Left forelimb (tissue), 1 donor: ENCODE measurements at places on chromosomes 6 and 20.
A peak's percentile ranks its signal among the peaks of the same experiment; 100 is the strongest.

- DNase-seq, result no peak
Measured at GRCh38 chr6:70668499-70668812, 773 bp downstream of the SMAP1 start.

DNA sequence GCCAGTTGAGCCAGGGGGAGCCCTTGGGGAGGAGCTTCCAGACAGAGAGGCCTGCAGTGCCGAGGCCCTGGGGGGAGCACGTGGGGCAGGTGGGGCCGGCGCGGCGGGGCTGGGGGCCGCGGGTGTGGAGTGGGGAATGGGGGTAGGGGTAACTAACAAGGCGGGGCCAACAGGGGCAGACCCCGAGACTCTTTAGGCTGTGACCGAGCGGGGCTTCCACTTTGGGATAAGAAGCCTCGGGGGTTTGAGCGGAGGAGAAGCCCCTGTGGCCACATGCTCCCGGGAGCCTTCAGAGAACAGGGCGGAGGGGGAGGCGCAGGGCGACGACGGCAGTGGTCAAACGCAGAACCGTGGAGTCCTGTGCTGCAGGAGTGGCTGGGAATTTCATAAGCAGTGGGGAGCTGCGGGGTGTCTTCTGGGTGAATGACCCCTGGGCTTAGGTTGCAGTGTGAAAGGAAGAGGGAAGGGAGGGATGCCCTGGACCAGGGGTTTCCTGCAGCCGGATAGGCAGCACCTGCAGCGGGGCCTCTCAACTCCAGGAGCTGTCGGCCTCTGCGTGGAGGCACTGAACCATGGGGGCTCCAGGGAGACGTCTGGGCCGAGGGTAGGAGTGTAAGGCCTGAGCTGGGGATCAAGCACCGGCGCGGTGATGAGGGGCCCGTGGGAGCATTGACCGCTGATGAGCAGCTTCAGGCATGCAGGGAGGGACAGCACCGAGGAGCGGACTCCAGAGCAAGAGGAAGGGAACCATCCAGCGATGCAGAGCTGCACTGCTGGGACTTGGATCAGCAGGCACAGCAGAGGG lies 121.0 kb downstream of the SYNDIG1 start:
- DNase-seq, result no peak

GRCh38 chr6:11493974-11494373 lies 43.6 kb upstream of the TMEM170B start:
- no peak for DNase-seq

DNA sequence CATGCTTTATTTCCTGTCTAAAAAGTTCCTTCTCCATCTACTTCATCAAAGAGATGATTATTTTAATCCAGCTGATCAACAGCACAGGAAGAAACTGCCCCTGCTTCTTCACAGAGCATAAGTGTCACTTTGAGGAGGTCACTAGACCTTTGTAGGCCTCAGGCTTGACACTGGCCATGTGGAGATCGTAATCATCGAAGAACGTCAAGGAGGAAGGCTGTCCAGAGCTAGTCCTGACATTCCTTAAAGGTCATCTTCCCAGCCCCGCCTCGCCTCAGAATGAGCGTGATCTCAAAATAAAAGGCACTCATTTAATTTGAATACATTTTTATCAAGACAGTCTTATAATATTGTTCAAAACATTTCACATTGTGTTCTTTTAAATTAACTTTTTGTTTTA lies 445.7 kb upstream of the CDH4 start:
- no peak for DNase-seq

GRCh38 chr20:21322083-21322710 lies 19.1 kb downstream of the XRN2 start:
- DNase-seq, result no peak

GRCh38 chr6:8065519-8065911 lies 1.3 kb upstream of the BLOC1S5 start:
- no peak for DNase-seq

GRCh38 chr6:110552901-110553641 lies 76.7 kb upstream of the SLC22A16 start:
- DNase-seq, result no peak

DNA sequence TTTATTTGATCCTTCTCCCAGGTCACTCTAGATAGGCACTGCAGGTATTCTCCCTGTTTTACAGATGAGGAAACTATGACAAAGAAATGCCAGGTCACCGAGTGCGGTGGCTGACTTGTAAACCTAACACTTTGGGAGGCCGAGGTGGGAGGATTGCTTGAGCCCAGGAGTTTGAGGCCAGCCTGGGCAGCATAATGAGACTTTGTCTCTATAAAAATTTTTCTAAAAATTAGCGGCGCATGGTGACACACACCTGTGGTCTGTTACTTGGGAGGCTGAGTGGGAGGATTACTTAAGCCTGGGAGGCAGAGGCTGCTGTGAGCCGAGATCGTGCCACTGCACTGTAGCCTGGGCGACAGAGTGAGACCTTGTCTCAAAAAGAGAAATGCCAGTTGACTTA lies 5.1 kb downstream of the RALGAPB start:
- DNase-seq, result no peak

DNA sequence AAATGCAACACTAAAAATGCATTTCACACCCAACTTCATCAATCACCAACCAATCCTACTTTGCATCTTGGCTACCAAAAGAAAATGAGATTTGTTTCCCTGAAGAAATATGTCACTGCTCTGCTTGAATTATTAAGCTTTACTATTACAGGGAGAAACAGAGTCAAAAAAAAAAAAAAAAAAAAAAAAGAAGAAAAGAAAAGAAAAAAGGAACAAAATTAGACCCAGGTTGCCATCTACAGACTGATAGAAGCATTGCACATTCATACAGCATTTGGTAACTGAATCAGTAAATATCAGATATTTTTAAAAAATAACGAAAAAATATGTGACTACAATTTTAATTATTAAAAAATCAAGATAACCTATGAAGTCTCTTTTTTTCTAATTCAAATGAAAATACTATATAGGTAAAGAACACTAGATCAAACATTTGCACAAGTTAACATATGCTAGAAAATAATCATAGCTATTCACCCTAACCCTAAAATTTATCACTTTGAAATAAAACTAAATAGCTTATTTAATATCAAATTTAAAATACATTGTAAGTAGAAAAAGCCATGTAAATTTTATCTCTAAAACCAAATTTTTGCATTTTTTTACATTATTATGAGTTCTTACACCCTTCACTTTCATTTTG lies 83.3 kb downstream of the DCDC2 start:
- DNase-seq, result no peak

GRCh38 chr6:18425218-18425617 lies 38.1 kb downstream of the RNF144B start:
- DNase-seq, result no peak

- DNase-seq, result no peak
Measured at GRCh38 chr6:24891004-24891403, 44.8 kb downstream of the RIPOR2 start.

DNA sequence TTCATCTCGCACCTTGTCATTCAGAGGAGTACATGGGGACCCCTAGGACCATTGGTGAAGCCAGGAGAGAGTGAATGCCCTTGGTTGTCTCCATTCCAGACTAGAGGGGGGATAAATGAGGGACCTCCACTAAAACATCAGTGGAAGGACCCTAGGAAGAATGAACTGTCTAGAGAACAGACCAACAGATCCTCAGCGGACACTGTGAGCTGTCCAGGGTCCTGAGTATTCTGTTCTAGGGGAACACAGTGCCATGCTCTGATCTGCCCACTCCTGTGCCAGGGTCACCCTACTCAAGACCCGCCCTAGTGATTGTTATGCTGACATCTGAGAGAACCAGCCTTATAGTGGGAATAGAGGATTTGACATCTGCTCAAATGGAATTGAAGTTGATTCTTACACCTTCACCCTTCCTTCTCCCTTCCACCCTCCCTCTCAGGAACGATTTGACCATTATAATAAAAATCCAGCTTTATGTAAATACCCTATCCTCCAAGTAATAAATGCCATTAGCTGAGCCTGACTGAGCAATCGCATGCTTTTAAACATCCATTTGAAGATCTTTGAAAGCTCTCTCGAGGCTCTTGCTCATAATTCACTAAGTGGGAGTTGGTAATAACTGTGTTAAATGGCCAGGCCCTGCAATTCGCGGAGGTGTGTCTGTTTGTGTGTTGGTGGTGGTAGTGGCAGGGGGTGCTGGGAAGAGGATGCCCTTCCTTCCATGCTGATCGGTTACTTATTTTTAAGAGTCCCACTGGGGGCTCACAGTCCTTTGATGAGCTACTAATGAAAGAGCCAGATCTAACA lies 43.6 kb upstream of the SLC32A1 start:
- peak; percentile 54 for DNase-seq

DNA sequence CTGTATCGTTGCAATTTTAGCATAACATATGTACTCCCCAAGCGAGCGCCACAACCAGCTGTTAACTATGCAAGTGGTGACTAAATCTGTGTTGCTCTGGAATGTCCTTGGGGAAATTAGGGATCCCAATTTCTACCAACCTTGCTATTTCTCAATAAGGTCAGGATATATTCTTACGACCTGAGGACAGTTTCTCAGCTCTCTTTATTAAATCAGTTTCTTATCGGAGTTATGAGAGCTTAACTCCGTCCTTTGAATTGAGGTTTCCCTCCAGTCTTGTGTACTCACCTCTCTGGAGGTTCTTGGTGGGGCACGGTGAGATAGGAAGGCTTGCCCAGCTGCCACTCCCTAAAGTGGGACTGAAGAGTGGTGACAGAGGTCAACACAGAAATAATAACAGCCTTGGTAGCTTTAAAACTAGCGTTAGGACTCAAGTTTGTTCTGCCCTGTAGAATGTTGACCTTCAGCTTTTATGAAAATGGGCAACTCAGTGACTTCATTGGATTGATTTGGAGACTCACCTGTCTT lies 694 bp downstream of the MRPS18B start:
- DNase-seq, result no peak

- DNase-seq, result no peak
Measured at GRCh38 chr6:53410508-53411258, 61.9 kb upstream of the ELOVL5 start.

DNA sequence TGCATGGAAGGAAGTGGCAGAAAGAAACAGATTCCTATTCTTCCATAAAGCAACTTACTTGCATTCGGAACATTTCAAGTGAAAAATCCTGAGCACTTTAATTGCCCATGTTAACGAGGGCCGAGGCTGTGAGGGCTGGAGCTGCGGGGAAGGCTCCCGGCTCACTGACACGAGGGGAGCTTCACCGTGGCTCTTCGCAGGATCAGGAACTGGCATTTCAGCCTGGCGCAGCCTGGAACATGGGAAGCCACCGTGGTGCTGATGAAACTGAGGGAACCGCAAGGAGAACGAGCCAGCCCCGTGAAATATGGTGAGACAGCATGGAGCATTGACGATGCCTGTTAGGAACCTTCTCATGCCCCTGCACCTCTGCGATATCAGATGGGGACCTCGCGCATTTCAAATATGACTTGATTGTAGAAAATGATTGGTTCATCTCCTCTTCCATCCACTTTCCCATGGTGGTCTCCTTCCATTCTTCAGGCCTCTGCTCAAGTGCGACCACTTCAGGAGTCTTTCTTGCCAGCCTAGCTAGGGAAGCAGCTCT lies 236.9 kb downstream of the TBXT start:
- DNase-seq, result no peak

DNA sequence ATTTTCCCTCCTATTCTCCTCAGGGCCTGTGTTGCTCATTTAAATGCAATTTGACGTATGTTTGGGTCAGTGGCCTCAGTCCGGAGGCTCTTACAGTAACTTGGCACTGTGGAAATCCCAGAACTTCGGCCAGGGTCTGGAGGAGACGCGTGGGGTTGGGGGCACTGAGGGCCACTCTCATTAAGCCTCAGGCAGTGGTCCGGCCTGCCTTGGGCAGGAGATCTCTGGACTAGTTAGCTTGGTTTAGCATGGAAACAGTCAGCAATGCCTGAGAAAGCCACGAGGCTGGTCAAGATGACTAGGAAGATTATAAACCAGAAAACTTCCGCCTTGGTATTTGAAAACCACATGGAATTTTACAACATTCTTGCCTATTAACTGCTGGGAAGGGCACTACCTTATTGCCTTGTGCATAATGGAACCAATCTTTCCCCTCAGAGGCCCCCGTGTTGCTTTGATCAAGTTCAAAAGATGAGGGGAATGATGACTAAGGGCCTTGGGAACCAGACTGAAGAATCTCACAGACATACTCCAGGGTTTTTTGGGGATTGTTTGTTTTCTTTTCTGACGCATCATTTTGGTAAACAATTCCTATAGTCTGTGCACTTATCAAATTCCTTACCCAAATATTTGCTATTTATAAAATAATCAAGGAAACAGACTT lies 206.0 kb upstream of the PREP start:
- no peak for DNase-seq

DNA sequence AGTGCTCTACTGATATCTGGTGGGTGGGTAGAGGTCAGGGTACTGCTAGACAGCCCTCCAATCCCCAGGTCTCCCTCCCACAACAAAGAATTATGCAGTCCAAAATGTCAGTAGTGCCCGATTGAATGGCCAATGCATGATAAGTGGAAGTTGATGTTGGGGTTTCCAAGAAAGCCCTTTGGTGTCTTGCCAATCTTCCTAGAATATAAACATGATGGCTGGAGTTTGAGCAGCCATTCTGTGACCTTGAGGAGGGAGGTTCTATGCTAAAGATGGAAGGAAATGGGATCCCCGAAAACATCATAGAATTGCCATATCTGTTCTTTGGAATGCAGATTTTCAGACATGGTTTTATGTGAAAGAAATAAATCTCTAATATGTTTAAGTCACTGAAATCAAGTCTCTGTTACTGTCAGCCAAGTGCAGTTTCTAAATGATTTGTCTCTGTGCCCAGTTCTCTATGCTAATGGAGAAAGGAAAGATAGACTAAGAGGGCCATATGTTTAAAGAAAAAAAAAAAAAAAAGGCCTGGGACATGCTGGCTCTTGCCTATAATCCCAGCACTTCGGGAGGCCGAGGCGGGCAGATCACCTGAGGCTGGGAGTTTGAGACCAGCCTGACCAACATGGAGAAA lies 32.8 kb upstream of the PTPN1 start:
- no peak for DNase-seq

DNA sequence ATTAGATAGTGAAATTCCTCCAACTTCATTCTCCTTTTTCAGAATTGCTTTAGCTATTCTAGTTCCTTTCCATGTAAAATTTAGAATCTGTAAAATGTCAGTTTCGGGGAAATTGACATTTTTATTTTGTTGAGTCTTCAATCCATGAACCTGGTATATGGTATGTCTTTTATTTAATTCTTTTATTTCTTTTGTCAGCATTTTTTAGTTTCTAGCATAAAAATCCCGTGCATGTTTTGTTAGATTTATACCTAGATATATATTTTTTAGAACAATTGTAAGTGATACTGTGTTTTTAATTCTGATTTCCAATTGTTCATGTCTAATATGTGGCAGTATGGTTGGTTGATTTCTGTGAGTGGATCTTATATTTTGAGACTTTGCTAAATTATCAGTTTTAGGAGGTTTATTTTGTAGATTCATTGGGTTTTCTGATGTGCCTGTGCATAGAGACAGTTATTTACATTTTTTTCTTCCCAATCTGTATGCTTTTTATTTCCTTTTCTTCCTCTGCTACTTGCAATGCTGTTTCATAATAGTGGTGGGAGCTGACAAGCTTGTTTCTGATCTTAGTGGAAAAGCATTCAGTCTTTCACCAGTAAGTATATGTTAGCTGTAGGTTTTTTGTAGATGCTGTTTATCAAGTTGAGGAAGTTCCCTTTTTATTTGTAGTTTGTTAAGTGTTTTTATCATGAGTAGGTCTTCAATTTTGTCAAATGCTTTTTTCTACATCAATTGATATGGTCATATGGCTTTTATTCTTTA lies 13.7 kb downstream of the TAB2 start:
- DNase-seq, result no peak

- DNase-seq, result no peak
Measured at GRCh38 chr6:50842861-50843384, 24.3 kb downstream of the TFAP2B start.
